Stimulated activated CD8-positive, alpha-beta memory T cell treated with anti-CD3 and anti-CD28 coated beads, Interleukin-2, amount 100 ng/mL, for 1 hour (primary cell): ENCODE measurements at places on chromosomes 5 and 9.

GRCh38 chr5:152462021-152462721, 57.1 kb upstream of the NMUR2 start:
- DNase-seq: no peak

- DNase-seq: no peak
These were observed 104.1 kb downstream of the GAS1 start for GRCh38 chr9:86843206-86843605.

GRCh38 chr5:53200306-53200705, 90.7 kb upstream of the MOCS2 start:
- DNase-seq: no peak

- DNase-seq: no peak
These were observed 16.8 kb downstream of the NR6A1 start for GRCh38 chr9:124754289-124754688.

DNA sequence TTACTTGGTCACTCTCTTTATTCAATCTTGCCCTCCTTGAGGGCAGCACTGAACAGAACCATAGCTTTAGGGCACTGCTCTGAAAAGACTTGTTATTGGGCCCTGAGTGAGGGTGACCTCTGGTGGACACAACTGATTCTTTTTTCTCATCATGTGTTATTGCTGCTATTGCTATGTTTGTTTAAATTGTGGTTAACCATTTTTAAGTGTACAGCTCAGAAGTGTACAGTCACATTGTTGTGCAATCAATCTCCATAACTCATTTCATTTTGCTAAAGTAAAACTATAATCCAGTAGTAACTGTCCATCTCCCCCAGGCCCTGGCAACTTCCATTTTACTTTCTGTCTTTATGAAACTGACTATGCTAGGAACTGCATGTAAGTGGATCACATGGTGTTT, 351.1 kb upstream of the RIOK2 start:
- no peak for DNase-seq

- no peak for DNase-seq
These were observed 227.3 kb upstream of the DAB2 start for GRCh38 chr5:39652036-39652435.

DNA sequence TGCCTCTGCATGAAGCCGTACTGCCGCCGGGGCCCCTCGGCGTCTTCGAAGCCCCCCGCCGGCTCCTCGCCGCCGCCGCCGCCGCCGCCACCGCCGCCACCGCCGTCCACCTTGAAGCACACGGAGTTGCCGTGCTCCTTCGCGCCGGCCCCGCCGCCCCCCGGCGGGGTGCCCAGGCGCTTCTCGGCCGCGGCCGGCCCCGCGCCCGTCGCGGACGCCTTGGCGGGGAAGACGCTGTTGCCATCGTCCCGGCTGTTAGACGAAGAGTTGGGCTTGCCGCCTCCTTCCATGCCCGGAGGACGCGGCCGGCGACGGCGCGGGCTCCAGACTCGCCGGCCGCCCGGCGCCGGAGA, 400 bp downstream of the HCN1 start:
- no peak for DNase-seq

DNA sequence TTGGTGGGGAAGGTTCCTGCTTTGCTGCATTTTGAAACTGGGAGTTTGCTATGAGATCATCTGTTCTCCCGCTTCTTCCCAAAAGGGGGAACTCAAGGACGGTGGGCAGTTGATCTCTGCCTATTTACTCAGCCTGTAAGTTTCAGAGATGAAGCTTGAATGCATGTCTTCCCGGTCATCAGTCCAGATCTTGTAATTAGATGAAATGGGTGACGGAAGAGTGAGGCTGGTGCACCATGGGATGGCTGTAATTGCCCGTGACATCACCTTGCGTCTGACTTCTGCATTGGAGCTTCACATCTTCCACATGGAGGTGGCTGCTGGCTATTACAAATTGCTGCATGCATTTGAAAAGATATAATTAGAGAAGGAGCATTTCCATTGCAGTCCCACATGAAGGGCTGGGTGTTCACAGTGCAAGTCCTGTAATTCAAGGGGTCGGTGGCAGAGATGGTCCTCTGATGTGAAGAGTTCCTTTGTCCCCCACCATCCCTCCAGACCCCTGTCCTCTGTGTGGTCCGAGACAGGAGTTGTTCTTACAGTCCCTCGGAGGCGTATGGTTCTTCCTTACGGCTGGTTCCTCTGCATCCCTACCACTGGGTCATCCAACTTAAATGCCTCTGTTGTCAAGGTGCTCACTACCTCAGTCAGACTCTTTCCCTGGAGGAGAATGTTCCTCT, 72.9 kb downstream of the ZNF618 start:
- no peak for DNase-seq

GRCh38 chr5:14447958-14448911, 133.4 kb upstream of the OTULINL start:
- no peak for DNase-seq

DNA sequence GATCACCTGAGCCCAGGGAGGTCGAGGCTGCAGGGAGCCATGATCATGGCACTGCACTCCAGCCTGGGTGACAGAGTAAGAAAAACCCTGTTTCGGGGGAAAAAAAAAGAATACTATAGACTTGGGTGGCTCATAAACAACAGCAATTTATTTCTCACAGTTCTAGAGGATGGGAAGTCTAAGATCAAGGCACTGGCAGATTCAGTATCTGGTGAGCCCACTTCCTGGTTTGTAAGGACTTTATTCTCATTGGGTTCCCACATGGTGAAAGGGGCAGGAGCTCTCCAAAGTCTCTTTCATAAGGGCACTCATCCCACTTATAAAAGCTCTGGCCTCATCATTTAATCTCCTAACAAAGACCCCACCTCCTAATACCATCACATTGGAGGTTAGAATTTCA, 8.7 kb downstream of the HINT1 start:
- no peak for DNase-seq

DNA sequence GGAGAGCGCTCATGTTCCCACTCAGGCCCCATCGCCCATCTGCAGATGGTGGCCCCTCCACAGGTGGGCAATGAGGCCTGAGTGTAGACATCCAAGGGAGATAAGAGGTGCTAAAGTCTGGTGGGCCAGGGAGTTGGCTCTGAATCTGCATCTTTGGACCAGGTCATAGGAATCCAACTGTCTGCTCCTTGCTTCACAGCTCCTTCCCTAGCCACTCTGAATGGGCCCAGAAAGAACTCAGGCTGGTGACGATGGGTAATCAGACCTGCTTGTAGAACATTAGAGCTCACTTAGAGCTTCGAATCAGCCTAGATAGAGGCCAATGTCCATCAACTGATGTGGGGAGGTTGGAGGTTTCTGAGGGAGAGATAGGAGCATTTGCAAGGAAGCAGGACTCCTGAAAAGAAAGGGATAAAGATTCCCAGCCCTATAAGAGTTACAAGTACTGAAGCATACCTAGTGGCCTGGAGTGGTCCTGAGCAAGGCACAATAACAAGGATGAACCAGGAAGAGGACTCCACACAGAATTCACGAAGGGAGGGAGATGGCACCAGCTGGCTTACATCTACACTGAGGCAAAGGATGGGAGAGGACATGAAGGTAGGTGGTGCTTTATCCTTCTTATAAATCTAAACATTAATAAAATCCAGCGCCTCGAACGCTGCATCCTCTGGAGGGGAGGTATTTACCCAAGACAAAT, 132.8 kb upstream of the ALDH1B1 start:
- no peak for DNase-seq

- DNase-seq: no peak
These were observed 41.6 kb upstream of the MROH2B start for GRCh38 chr5:41112486-41113455.

DNA sequence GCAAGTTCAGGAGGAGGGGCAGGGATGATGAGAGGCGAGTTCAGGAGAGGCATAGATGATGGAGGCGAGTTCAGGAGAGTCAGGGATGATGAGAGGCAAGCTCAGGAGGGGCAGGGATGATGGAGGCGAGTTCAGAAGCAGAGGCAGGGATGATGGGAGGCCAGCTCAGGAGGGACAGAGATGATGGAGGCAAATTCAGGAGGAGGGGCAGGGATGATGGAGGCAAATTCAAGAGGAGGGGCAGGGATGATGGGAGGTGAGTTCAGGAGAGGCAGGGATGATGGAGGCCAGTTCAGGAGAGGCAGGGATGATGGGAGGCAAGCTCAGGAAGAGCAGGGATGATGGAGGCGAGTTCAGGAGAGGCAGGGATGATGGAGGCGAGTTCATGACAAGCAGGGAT, 17.8 kb upstream of the SPOCK1 start:
- no peak for DNase-seq
